ENCODE measurements at places on chromosomes 2 and 18.

DNA sequence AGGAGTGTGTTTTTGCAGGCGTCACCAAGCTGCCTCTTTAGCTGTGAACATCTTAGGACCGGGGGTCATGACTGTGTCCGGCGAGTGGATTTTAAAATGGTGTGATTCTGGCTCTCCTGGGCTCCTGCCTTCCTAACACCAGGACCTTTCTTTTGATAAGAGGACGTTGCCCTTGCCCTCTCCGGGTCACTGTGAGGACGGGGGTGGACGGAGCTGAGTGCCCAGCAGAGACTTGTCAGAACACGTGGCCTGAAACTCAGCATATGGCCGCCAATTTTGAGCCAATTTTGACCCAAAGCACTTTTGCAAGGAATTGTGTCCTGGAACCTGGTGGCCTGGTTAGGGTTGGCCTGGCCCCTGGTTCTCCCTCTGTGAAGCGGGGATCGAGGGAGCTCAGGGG is 40.2 kb downstream of the RTP5 start:
- DNase-seq: no peak

GRCh38 chr18:1779587-1779986 is 791.7 kb downstream of the METTL4 start:
- DNase-seq: no peak

DNA sequence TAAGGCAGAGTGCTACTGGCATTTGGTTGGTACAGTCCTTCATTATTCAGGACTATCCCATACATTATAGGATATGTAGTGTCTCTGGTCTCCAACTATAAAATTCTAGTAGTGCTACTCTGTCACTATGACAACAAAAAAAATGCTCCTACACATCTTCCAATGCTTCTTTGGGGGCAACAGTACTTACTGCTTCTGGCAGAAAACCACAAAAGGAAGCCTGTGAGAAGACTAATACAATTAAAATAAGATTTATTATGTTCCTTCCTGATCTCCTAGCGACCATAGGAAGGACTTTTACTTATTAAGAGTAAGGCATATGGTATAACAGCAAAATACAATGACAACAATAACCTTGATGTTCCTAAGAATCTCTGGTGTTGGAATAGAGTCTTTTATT is 48.4 kb upstream of the CPO start:
- no peak for DNase-seq

GRCh38 chr2:230873661-230874401 is 9.1 kb downstream of the ITM2C start:
- DNase-seq: no peak

GRCh38 chr2:82508702-82509101 is 1950.4 kb downstream of the SUCLG1 start:
- no peak for DNase-seq

DNA sequence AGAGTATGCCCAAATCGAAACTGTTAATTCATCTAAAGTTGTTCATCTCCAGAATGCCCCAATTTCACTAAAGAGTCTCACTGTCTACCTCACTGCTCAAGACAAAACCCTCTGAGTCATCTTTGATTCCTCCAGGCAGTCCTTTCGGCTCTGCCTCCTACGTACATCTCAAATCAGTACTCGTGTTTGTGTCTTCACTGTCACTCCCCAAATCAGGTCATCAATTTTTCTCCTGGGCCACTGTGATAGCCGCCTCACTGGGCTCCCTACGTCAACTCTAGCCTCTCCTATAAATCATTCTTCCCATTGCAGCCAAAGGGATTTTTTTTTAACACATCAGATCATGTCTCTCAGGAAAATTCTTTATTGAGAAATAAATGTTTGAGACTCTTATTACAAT is 42.1 kb upstream of the TTC39C start:
- DNase-seq: peak; percentile 17

DNA sequence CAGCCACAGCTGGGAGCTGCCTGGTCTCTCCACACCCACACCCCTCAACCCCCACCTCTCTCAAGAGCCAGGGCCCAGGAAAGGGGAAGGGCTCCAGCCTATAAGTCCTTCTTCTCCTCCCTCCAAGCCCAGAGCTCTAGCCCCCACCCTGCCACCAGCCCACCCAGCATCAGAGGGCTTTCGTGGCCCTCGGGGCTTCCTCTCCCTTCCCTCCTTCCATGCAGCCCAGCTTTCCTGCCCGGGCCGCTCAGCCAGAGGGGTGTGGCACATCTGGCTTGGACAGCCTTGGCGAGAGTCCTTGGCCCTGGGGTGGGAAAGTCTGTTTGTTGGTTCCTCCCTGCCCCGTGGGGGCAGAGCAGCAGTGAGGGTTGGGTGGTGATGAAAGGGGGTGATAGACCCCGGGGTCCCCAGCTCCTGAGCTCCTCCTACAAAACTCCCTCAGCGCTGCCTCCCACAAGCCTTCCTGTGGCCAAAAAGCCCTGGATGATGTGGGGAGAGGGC is 7.0 kb downstream of the TNS1 start:
- DNase-seq: no peak

DNA sequence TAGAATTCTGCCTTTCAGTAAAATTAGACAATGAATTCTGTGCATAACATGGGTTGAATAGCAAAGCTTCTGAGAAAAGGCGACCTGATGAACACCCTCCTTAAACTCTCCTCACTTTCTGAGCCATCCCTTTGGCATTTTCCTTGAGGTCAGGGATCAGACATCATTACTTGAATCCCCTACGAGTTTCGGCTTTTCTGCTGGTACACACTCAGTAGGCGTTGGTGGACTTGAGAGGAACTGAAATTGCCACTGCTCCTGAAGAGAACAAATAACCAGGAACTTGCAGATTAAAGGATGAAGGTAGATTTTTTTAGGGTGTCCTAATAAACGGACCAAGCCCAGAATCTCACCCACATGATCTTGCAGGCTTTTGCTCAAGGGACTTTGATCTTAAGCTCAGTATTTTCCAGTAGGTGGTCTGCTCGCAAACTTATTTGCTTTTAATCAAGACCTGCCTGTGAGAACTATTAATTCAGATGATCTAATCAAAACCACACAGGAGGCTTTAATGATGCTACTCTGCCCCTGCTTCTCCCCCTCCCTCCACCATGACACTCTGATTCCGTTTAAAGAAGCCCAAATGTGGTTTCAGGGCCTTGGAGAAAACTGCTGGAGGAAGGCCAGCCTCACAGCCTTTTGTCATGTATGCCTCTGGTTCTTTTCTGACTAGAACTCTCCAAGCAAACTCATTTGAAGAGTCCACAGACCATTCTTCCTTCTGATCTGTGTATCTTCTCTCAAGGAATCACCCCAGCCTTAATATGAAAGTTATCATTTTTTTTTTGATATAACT is 124.9 kb downstream of the PRKCE start:
- DNase-seq: no peak

GRCh38 chr2:222609381-222609780 is 46.5 kb downstream of the FARSB start:
- DNase-seq: no peak

GRCh38 chr2:192044496-192044895 is 150.2 kb downstream of the TMEFF2 start:
- no peak for DNase-seq

GRCh38 chr2:219547621-219548020 is 3.8 kb downstream of the TMEM198 start:
- DNase-seq: no peak

DNA sequence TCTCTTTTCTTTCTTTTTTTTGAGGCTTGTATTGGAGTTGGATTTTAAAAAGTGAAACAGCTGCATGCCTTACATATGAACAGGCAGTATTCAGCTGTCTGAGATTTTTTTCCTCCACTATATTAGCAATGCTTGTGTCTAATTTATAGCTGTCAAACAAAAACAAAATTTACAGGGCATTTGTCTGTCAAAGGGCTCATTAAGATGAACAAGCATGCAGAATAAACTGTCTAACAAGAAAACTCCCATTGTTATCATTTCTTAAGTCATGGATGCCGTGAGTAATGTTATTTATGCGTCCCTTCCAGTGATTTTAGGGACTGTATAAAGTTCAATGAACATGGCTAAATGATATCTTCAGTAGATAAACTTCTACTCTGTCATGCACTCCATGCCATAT is 674.7 kb downstream of the PLCL1 start:
- DNase-seq: no peak

DNA sequence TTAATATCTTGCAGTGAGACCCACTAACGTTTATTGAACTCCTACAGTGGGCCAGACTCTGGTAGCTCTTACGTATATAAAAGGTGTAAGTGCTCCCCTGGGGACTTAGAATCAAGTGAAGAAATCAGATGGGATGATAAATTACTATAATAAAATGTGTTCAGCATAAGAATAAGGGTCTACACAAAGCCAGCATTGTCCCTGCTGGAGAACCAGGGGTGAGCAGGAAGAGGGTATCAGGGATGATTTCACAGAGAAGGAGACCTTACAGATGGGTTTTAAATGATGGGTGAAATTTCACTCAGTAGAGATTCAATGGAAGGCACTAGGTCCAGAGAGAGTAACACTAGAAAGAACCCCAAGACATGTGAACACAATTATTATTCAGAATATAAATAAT is 20.7 kb downstream of the NRXN1 start:
- DNase-seq: no peak

DNA sequence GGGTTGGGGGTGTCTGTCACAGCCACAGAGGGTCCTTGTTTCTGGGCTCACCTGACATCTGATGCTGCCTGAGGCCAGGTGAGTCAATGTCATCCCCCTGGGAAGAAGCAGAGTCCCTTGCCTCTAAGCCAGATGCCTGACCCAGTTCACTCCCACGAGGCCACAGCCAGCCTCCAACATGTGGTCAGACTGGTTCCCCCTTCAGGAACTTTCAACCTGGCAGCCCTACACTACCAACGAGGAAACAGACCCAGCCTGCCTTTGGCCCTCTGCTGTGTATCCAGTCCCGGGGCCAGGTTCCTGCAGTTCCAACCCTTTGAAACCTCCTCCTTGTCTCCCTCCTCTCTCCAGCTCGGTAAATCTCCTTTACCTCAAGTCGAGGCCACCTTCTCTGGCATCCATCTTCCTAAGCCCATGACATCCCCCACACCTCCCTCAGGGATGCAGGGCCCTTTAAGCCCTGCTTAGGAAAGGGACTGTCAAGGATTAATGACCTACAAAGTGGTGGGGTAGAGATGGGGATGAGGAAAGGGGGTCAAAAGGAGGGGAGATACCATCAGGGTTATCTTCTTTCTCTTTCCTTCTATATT is 49.2 kb upstream of the SMAD2 start:
- no peak for DNase-seq

- no peak for DNase-seq
These were observed 140.6 kb downstream of the PID1 start for GRCh38 chr2:229130522-229130921.

DNA sequence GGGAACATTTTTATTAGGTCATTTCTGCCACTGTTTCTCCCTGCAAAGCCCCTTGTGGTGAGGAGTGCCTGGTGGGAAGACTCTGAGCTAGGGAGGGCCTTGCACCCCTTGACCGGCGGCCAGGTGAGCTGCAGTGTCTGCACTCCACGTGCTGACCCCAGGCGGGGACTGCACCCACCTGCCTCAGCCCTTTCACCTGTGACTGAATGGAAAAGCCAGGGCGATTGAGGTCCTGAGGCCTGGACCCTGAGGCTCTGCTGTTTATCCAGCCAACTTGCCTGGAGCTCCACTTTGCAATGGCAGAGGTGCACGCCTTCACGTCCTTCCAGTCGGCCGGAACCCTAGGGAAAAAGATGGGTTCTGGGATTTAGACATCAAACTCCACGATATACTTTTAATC is 53.1 kb downstream of the TMEM18 start:
- DNase-seq: no peak

GRCh38 chr2:241199897-241200821 is 11.7 kb downstream of the ANO7 start:
- no peak for DNase-seq

DNA sequence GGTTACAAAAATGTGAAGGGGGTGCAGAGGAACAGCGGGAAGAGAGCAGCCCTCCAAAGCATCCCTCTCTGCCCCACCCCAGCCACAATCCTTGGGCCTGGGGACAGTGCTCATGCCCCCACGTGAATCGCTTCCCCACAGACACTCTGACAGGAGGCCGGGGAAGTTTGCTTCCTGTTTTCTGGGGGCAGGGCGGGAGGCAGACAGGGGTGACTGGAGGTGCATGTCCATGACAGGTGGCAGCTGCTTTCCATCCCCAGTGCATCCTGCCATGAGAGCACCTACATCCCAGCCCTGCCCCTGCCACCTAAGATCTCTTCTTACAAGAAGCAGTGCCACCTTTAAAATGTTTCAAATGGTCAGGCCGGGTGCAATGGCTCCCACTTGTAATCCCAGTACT is 47.2 kb upstream of the UBE2F start:
- DNase-seq: no peak

GRCh38 chr18:79690071-79690470 is 10.5 kb downstream of the CTDP1 start:
- no peak for DNase-seq

GRCh38 chr2:183541766-183542165 is 417.5 kb downstream of the NUP35 start:
- no peak for DNase-seq

DNA sequence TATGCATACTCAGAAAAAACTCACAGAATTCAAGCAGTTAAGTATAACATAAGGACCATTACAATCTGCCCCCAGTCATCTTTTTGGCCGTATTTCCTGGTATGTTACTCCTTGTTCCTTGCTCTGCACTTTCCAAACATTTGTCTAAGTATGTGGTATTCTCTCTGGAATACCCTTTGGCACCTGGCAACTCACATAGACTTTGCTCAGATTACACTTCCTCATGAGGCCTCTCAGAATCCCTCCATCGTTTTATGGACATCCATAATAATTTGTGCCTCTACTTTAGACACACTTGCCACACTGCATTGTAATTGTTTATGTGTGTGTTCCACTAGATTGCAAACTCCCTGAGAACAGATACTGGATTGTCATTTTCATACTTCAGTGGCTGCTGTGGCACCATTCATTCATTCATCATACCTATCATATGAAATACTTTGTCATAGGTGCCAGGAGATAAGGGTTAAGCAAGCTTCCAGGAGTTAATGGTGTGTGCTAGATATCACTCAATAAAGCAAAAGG is 84.0 kb downstream of the HIBCH start:
- DNase-seq: no peak

DNA sequence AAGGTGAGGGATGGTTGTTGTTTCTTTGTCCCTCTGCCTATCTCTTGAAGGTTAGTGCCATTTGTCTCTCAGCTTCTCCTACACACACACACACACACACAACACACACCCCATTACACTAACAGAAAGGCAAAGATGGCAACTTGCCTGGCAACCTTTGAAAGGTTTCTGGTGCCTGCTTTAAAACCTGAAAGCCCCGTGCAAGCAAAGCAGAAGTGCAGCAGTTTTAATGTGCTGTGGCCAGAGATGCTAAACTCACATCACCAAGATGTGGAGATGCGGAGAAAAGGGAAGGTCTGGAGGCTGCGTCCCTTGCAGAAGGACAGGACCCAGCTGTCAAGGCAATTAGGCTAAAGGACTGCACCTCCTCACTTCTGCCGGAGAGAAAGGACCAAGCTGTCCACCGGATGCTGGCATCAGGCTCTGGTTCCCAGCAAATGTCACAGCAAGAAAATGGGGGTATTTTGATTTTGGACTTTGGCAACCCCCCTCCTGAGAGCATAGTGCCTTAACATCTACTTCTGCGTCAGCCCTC is 196.4 kb downstream of the ARL4C start:
- no peak for DNase-seq

Measured in activated T-helper 9 cell treated with anti-CD3 and anti-CD28 coated beads, Interleukin-2, amount 50 U/mL, for 16 hours (primary cell).